ENCODE measurements at places on chromosomes 2 and 18.

- no peak for DNase-seq
Measured at GRCh38 chr2:85018049-85018447, 47.1 kb downstream of the KCMF1 start.

- DNase-seq: no peak
Measured at GRCh38 chr18:6741232-6741663, 11.7 kb downstream of the ARHGAP28 start.

DNA sequence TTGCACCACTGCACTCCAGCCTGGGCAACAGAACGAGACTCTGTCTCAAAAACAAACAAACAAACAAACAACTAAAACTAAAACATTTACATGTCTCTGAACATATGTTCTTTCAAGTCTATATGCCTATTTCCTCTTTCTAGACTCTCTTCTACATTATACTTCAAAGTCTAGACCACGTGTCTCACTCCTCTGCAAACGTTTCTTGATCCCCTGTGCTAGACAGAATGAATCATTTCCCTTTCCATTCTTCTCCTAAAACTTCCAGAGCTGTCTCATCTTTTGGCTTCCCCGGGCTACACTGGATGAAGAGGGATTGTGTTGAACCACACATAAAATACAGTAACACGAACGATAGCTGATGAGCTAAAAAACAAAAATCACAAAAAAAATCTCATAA lies 67.1 kb downstream of the BAZ2B start:
- no peak for DNase-seq

GRCh38 chr2:231905026-231905425 lies 21.2 kb downstream of the NPPC start:
- DNase-seq: no peak

DNA sequence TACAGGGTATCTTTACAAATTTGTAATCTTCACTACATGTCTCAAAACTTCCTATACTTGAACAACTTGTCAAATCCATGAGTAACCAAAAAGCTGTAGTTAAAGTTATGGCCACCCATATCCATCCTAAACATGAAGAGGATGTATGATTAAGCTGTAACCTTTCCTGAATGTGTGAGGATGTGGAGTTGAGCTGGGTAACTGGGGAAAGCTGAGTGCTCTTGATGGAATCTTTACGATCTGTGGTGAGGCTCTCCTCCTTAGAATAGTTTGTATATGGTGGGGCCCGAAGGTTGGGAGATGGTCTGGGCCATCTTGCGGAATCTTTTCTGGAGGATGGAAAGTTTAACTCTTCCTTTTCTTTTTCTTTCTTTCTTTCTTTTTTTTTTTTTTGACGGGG lies 29.4 kb downstream of the DPP4 start:
- no peak for DNase-seq

- DNase-seq: no peak
Measured at GRCh38 chr2:166333801-166334200, 41.9 kb downstream of the SCN9A start.
